Endodermal cell (in vitro differentiated cells): ENCODE measurements at places on chromosomes 13 and 19. TPM values are rescaled to one million over a fixed set of nuclear protein-coding genes. Genes with fewer than 3 reads are reported as not detected.
A peak's percentile ranks its signal among the peaks of the same experiment; 100 is the strongest.

GRCh38 chr13:30889196-30889690, 16.8 kb upstream of the MEDAG start:
- no peak for DNase-seq

DNA sequence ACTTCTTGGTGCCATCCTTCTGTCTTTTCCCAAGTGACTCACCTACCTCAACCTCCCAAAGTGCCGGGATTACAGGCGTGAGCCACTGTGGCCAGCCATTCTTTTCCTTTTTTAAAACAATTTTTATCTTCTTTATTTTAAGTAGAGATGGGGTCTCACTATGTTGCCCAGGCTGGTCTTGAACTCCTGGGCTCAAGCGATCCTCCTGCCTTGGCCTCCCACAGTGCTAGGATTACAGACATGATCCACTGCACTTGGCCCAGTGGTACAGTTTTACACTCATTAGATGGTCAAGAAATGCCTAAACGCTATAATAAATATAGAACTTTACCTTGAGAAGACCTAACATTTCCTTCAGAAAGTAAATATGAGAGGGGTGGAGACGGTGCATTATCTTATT, 24.5 kb downstream of the GP6 start:
- DNase-seq = no peak

GRCh38 chr13:93925990-93926389, 553.5 kb downstream of the DCT start:
- no peak for DNase-seq

GRCh38 chr19:17052439-17052838, 22.8 kb downstream of the HAUS8 start:
- DNase-seq = peak; percentile 87

LGI4 gene
- total RNA-seq = 0.37 and 0.50 TPM in 2 replicates

- DNase-seq = no peak
Observed at GRCh38 chr19:31503211-31503610, 154.0 kb upstream of the TSHZ3 start.

- peak; percentile 94 for DNase-seq
Observed at GRCh38 chr19:7680606-7681339, at the start of gene TRAPPC5. Gene TRAPPC5 (plus strand): TSS chr19:7680833. CDS start chr19:7682254, 1,421 bp downstream.

DNA sequence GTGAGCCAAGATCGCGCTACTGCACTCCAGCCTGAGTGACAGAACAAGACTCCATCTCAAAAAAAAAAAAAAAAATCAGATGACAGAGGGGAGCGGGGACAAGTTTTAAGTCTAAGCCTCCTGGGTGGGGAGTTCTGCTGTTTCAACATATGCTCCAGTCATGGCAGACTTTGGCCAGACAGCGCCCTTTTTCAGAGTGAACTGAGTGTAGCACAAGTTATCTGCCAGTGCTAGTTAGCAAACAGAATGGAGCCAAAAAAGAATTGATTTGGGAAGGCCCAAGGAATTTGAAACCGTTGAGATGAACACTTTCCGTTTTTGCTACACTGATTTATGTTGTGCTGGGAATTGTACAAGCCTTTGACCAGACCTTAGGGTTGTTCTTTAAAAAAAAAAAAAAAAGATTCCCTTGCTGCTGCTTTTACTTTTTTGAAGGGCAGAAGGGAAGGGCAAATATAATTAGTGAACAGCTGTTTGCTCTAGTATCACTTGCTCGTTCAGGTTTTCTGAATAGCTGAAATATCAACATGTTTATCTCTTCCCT, 5.7 kb downstream of the ACTN4 start:
- no peak for DNase-seq

DNA sequence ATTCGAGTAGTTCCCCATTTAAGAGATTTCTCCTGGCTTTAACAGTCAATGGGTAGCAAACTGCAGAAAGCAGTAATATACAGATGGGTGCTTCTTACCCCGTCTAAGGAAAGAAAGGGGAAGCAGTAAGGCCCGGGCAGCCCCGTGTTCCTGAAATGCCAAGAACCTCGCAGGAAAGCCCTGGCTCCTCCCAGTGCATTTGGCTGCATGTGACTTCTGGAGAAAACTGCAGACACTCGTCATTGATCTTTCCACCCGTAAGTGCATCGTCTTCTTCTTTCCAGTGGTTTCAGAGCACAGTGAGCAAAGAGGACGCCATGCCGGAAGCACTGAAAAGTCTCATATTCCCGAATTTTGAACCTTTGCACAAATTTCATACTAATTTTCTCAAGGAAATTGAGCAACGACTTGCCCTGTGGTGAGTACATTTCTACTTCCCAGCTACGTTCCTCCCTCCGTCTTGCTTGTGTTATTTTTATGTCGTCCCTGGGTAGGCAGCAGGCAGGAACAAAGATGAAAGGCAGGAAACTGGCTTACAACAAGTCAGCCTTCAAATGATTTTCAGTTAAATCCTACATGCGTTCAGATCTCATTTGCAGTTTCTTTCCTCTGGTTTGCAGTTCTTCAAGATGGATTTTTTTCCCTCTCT, 165.2 kb downstream of the STK24 start:
- DNase-seq = no peak

DNA sequence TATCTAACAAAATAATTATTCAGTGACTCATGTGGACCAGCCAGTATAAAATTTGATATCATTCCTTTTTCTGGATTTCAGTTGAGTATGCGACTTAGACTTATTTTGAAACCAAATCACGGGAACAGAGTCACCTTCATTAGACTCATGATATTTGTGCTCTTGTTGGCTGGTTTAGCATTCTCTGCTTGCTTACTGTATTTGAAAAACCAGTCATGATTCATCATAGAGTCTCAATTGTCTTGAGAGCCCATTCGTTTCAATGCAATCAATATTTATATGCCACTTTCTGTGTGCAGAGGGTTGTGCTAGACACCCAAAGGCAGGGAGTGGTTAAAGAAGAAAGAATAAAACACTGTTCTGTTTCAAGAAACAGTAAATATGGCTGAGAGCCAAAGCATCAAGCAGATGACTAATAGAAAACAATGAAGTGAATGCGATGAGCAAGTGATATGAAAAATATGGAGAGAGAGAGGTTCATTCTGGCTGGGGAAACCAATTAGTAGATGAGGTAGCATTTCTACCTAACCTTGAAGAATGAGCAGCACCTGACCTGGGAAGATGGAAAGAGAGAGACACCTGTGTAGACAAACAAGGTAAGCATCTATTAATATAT, 99.6 kb upstream of the MBNL2 start:
- DNase-seq = no peak

C19orf53 gene
- 100 to 106 TPM (median 104 TPM) in 3 replicates for total RNA-seq

DNA sequence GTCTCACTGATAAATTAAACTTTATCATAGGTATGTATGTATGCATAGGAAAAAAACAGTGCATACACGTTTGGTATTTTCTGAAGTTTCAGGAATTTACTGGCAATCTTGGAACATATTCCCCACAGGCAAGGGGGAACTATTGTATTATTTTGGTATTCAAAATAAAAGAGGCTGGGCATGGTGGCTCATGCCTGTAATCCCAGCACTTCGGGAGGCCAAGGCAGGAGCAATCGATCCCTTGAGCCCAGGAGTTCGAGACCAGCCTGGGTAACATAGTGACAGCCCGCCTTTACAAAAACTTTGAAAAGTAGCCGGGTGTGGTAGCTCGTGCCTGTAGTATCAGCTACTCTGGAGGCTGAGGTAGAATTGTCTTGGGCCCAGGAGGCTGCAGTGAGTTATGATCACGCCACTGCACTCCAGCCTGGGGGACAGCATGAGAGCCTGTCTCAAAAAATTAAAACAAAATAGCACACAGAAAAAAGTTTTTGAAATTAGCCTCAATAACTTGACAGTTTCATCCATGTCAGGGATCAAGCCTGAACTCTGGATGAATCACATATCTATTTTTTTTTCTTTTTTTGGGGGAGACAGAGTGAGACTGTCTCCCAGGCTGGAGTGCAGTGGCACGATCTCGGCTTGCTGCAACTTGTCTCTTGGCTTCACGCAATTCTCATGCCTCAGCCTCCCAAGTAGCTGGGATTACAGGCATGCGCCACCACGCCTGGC, 29.1 kb upstream of the HOMER3 start:
- no peak for DNase-seq

DNA sequence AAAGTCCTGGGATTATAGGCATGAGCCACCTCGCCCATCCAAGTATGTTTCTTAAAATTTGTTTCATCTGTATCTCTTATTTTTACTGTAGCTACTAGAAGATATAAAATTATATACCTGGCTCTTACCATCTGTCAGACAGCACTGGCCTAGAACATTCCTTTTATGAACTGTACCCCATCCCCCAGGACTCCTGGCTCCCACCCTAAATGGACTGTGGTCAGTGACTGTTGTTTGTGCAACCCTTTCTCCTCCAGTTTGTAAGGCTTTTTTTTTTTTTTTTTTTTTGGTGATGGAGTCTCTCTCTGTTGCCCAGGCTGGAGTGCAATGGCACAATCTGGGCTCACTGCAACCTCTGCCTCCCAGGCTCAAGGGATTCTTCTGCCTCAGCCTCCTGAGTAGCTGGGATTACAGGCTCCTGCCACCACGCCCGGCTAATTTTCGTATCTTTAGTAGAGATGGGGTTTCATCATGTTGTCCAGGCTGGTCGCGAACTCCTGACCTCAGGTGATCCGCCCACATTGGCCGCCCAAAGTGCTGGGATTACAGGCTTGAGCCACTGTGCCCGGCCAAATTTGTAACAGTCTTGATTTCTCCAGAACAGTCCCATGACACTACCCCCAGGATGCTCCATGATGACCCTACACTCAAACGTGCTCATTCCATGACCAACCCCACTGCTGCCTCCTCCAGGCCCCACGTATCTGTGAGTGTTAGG, 2.5 kb downstream of the NDUFA3 start:
- no peak for DNase-seq

- peak; percentile 83 for DNase-seq
Observed at GRCh38 chr13:98141509-98142379, 1.1 kb upstream of the FARP1 start.

- peak; percentile 69 for DNase-seq
Observed at GRCh38 chr19:1057176-1057855, 9.7 kb upstream of the ARHGAP45 start.
